ENCODE measurements at places on chromosomes 5 and 9.

DNA sequence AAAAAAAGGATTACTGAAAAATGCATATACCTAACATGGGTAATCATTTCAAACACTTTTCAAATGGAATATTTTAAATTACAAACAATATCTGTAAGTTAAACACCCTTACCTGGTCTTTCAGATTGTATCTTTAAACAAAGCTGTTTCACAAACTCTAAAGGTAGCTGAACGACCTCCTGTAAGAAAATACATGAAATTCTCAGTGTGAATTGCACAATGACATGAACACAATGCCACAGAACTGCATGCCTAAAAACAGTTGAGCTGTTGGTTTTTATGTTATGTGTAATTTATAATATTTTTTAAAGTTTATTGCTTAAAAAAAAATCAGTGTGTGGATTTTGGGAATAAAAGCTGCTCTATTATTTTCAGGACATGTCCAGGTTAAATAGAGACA lies 17.5 kb downstream of the IPPK start:
- no peaks in the 10 kb centered on the region for H3K4me1 ChIP-seq
- no peak overlapping the region for H3K27ac ChIP-seq
- H3K36me3 ChIP-seq, result peaks cover 72% of the 10 kb centered on the region
- no peak overlapping the region for H3K4me3 ChIP-seq

GRCh38 chr5:160534125-160534524 lies 112.5 kb downstream of the PTTG1 start:
- no peaks in the 10 kb centered on the region for H3K36me3 ChIP-seq
- H3K27ac ChIP-seq, result no peak overlapping the region
- no peak for DNase-seq
- H3K4me1 ChIP-seq, result no peaks in the 10 kb centered on the region

DNA sequence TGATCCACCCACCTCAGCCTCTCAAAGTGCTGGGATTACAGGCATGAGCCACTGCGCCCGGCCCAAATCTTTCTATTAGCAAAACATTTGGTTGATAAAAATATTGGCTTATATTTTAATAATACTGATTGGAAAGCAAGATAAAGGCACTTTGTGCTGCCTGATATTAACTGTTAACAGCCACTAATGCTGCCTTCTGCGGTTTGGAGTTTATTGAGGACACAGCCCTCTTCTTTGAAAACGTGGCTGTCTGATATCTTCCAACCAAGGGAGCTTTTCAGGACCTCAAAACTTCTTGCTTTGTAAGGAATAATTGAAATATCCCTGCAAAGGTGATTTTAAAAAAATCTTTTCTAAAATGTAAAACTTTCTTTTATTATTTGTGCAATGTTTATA lies 94.0 kb downstream of the IQGAP2 start:
- no peak for DNase-seq
- H3K4me3 ChIP-seq, result no peak overlapping the region
- H3K36me3 ChIP-seq, result no peaks in the 10 kb centered on the region
- no peaks in the 10 kb centered on the region for H3K4me1 ChIP-seq
- H3K27me3 ChIP-seq, result no peaks in the 10 kb centered on the region
- H3K27ac ChIP-seq, result no peak overlapping the region

GRCh38 chr5:123170816-123171215 lies 81.8 kb downstream of the PRDM6 start:
- DNase-seq, result no peak
- H3K4me3 ChIP-seq, result no peak overlapping the region
- H3K27me3 ChIP-seq, result no peaks in the 10 kb centered on the region
- no peak overlapping the region for H3K27ac ChIP-seq

DNA sequence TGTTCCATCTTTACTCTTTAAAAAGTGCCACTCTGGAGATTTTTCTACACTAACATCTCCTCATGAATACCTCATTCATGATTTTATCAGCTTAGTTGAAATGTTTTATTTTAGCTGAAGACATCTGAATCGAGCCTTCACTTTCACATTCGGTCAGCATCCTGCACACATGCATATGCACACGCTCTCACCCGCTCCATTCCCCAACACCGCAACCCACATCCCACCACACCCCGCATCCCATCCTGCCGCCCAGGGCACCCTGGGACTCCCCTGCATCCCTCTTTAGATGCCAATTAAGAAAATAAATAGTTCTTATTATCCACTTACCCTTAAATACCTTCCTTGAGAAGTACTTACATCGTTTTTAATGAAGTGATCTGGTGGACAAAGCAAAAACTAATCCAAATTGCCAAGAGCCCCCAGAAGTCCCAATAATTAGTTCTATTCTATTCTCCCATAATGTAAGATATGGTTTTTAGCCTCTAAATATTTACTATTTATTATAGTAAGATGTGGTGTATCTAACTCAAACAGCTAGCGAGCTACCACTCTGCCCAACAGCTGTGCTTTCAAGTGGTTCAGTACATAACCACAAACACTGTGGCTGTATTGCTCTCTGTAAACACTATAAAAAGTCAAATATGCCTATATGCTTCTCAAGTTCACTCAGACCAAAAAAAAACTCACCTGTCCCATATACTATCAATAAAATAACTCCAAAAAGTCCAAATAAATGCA lies 38.2 kb downstream of the GZMK start:
- H3K27ac ChIP-seq, result no peak overlapping the region
- no peak overlapping the region for H3K4me3 ChIP-seq
- no peaks in the 10 kb centered on the region for H3K4me1 ChIP-seq
- H3K27me3 ChIP-seq, result no peaks in the 10 kb centered on the region
- DNase-seq, result no peak
